Regular cardiac myocyte (primary cell): ENCODE measurements at places on chromosomes 12 and 14. TPM values are rescaled to one million over a fixed set of nuclear protein-coding genes. Genes with fewer than 3 reads are reported as not detected.

OSGEP gene
- total RNA-seq: 27.9 and 58.1 TPM in 2 replicates

GALNT8 gene
- total RNA-seq: under 0.01 TPM in 2 replicates

BORCS5 gene
- 12.8 and 13.8 TPM in 2 replicates for total RNA-seq

ANG gene
- total RNA-seq: 6.7 and 10.1 TPM in 2 replicates

INHBE gene
- total RNA-seq: 0.38 and 0.85 TPM in 2 replicates

DPPA3 gene
- not detected in 2 replicates for total RNA-seq

IL31 gene
- total RNA-seq: not detected in 2 replicates

ATP23 gene
- 12.8 and 18.0 TPM in 2 replicates for total RNA-seq

ZNF705A gene
- total RNA-seq: under 0.01 TPM in 1 of 2 replicates, not detected in the other

CACNA2D4 gene
- under 0.01 and 0.38 TPM in 2 replicates for total RNA-seq
